NCI-H524 treated with DMSO at 0.1 percent for 48 hours (cell line): ENCODE measurements at places on chromosomes 2 and 18.

GRCh38 chr2:134766583-134766982 lies 47.8 kb upstream of the TMEM163 start:
- no peak for DNase-seq

DNA sequence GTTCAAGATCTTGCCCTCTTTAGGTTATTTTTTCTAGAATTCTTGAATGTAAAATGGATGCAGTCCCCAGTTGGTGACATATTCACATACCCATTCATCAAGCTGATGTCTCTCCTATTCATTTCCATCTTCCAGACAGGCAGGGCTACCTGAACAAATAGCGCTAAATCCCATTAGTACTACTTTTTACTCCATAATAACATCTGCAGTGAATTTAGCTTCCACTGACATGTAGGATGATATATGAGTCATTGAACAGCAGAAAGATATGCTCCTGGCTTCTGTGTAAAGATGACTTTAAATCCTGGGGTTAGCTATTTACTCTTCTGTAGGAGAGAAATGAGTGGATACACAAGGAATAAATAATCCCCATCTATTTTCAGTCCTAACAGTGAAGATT lies 194.7 kb downstream of the RND3 start:
- DNase-seq: no peak

- DNase-seq: no peak
These were observed 324.0 kb downstream of the RNF144A start for GRCh38 chr2:7241041-7241745.

DNA sequence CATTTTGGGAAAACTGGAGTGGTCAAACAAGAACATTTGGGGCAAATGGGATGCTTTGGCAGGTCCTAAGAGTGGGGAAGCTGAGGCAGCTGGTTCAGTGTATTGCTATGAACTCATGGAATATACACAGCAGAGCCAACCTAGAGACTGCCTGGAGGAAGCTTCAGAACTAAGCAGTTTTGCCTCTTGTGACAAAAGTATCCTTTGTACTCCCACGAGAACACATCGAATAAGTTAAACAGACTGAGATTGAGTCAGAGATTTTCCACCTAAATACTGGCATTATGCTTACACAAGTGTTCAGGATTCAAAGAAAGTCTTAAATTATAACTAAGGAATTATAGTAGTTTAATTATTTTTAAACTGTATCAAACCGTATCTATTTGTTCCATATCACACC lies 5.2 kb upstream of the ARMC9 start:
- DNase-seq: no peak

DNA sequence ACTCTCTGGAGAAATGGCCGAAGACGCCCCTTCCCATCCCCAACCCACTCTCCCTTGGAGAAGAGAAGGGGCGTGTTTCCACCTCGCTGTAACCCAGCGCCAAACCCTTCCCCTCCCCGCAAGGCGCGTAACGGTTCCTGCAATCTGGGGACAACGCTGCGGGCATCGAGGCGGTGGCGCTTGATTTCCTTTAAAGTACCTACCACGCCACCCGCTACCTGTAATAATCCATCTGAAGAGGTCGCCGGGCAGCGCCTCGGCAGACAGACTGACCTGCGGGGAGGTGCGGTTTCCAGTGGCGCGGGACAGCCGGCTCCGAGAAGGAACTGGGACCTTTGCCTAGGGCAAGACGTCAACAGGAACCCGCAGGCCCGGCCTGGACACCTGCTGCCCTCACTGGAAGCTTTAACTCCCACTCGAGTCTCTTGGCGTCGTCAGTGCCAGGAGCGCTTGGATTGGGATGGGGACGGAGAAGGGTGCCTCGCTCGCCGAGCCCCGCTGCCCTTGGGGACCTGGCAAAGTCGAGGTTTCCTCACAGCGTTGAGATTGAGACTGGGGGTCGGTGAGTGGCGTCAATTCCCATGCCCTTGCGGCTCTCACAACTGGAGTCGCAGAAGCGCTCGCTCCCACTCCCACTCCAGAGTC lies at the start of gene CYP1B1:
CYP1B1 (minus strand) TSS at position 645 of the 645 bp plus-strand sequence. CDS start 763 bp downstream, outside the sequence.
- DNase-seq: no peak

- DNase-seq: no peak
These were observed 183.1 kb upstream of the HNRNPA3 start for GRCh38 chr2:177029501-177029900.

GRCh38 chr2:36578343-36579296 lies 19.3 kb downstream of the FEZ2 start:
- DNase-seq: no peak

DNA sequence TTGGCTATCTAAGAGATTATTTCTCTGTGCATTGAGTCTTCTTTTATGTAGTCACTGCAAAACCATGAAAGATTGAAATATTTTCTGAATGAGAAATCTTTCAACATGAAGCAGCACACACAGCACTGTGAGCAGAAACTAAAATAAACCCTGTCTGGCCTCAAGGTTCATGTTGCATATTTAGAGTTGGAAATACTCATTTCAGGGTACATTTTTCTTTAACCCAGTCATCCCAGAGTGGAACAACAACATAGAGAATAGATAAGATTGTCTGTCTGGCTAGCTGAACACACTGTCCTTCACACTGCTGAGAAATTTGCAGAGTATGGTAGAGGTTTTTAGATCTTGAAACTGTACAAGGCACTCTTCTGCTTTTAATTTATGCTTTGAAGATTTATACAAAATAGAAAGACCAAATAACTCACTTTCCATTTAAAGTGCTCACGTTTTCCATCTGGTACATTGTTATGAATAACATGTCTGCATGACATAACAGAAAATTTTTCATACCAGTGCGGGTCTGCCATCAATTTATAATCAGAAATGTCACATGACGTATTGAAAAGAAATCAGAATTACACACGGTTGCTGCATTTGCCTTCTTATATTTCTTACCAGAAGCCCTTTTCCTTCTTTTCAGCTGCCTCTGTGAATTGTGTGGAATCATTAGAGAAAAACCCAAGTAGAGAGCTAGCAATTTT lies 25.0 kb upstream of the FN1 start:
- no peak for DNase-seq

GRCh38 chr2:242034996-242035814 lies 165.7 kb downstream of the RTP5 start:
- DNase-seq: no peak

DNA sequence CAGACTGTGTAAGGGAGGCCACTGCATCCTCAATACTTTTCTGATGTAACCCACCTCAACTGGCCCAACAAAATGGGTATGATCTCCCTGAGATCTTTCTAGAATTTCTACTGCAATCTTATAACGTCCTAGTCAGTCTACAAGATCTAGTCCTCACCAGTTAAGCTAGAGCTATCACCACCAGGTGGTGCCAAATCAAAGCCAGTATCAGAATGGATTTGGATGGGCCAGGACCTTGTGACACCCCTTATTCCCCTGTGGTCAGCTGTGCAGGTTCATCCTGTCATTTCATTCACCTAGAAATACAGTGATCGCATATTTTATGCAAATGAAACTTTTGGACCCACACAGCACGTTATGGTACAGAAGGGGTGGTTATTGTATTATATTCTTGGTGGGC lies 90.3 kb downstream of the OLA1 start:
- DNase-seq: no peak

DNA sequence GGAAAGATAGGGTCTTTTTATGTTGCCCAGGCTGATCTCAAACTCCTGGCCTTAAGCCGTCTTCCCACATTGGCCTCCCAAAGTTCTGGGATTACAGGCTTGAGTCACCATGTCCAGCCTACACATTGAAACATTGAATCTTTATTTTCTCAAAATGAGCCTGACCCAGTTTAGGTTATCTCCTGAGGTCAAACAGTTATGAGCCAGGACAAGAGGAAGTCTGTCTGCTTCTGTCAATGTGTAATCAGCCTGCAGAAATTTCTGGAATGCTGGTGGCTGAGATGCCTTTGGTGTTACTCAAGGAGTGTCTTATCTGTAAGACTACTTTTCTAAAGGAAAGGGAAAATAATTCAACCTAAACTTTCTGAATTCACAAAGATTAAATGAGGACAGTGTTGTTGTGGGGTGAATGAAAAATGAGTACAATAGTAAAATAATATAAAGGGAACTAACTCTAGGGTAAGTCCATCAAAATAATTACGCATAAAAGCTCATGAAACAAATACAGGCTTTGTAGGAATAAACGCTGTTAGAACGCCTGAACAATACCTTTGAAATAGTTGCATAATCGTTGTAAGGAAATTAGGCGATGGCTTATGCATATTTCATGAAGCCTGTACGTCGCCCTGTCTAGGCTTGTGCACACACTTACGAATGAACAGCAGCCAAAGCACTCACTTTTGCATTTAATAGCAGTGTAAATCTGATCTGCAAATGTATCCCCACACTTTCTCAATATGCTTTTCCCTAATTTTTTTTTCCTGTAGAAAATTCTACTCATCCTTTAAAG lies 260.8 kb downstream of the RDH14 start:
- DNase-seq: no peak

- DNase-seq: no peak
These were observed 328.6 kb downstream of the LRRTM1 start for GRCh38 chr2:79975791-79976565.

DNA sequence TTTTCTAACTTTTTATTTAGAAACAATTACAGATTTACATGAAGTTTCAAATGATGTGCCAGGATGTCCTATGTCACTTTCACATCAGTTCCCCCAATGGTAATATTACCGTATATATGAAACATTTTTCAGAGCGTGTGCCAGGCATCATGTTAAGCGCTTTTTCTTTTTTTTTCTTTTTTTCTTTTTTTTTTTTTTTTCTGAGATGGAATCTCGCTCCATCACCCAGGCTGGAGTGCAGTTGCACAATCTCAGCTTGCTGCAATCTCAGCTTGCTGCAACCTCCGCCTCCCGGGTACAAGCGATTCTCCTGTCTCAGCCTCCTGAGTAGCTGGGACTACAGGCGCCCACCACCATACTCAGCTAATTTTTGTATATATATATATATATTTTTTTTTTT lies 5.6 kb upstream of the PPP4R1 start:
- DNase-seq: no peak

GRCh38 chr2:61434314-61434713 lies 36.6 kb downstream of the USP34 start:
- no peak for DNase-seq

GRCh38 chr18:24499814-24500213 lies 39.4 kb downstream of the HRH4 start:
- DNase-seq: no peak

DNA sequence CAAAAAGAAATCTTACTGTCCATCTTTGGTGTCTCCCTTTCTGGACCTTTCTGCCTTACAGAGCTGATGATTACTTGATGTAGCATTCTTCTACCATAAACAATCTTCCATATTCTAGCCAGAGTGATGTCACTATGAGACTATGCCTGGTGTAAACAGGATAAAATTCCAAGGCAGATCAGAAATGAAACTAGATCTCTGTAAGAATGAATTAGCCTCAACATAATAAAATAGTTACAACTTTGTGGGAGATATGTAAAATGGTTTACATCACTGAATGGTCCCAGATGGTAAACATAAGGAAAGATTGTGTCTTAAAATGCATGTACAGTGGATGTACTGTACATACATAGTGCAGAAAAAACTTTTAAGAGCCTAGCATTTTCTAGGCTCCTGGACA lies 112.3 kb upstream of the ZNF521 start:
- DNase-seq: no peak
